ENCODE measurements at places on chromosomes 3 and 15.

DNA sequence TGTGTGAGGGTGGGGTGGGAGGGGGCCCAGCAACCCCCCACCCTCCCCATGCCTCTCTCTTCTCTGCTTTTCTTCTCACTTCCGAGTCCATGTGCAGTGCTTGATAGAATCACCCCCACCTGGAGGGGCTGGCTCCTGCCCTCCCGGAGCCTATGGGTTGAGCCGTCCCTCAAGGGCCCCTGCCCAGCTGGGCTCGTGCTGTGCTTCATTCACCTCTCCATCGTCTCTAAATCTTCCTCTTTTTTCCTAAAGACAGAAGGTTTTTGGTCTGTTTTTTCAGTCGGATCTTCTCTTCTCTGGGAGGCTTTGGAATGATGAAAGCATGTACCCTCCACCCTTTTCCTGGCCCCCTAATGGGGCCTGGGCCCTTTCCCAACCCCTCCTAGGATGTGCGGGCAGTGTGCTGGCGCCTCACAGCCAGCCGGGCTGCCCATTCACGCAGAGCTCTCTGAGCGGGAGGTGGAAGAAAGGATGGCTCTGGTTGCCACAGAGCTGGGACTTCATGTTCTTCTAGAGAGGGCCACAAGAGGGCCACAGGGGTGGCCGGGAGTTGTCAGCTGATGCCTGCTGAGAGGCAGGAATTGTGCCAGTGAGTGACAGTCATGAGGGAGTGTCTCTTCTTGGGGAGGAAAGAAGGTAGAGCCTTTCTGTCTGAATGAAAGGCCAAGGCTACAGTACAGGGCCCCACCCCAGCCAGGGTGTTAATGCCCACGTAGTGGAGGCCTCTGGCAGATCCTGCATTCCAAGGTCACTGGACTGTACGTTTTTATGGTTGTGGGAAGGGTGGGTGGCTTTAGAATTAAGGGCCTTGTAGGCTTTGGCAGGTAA is 8.1 kb downstream of the FAM131A start:
- DNase-seq, result no peak

DNA sequence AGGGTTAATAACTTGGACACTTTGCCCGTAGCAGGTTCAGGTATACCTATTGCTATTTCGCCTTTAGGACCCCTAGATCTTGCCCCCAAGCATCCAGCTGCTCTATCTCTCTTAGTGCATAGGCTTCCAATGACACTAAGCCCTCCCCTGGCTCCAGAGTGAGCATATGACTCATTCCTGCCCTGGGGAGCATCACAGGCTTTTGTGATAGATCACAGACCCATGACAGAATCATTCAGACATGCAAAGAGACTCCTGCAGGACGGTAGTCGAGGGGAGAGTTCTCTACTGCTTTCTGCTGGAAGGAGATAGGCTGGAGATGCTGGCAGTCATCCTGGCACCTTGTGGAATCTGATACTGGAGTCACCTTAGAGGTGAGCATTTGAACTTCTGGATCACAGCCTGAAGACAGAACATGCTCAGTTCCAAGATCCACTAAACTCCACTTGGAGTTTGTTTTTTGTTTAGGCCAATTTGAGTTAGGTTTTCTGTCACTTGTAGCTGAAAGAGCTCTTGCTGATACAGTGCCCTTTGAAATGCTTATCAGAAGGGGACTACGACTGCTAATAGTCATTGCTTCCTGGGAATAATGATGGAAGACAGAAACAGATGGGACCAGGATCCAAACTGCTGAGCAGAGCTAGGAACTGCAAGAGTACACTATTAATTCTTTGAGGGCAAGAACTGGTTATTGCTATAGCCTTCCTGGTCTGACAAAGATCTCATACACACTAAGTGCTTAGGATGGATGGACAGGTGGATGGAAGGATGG is 11.0 kb downstream of the LYSMD2 start:
- peak; percentile 15 for DNase-seq

- no peak for DNase-seq
Observed at GRCh38 chr15:88303395-88303794, 46.9 kb upstream of the NTRK3 start.

GRCh38 chr15:89307046-89307587 is 27.5 kb downstream of the POLG start:
- DNase-seq, result no peak

DNA sequence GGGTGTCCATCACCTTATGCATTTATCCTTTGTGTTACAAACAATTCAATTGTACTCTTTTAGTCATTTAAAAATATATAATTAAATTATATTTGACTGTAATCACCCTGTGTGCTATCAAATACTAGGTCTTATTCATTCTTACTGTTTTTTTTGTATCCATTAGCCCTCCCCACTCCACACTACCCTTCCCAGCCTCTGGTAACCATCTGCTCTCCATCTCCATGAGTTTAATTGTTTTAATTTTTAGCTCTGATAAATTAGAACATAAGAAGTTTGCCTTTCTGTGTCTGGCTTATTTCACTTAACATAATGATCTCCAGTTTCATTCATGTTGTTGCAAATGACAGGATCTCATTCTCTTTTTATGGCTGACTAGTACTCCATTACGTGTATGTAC is 16.8 kb downstream of the C3orf20 start:
- DNase-seq, result no peak

GRCh38 chr3:190941694-190942260 is 79.3 kb upstream of the GMNC start:
- no peak for DNase-seq

- no peak for DNase-seq
Observed at GRCh38 chr15:71409541-71409940, 294.3 kb downstream of the THSD4 start.

- no peak for DNase-seq
Observed at GRCh38 chr3:40615110-40615915, 90.6 kb downstream of the ZNF621 start.

GRCh38 chr15:91385311-91385710 is 285.3 kb downstream of the SV2B start:
- no peak for DNase-seq

DNA sequence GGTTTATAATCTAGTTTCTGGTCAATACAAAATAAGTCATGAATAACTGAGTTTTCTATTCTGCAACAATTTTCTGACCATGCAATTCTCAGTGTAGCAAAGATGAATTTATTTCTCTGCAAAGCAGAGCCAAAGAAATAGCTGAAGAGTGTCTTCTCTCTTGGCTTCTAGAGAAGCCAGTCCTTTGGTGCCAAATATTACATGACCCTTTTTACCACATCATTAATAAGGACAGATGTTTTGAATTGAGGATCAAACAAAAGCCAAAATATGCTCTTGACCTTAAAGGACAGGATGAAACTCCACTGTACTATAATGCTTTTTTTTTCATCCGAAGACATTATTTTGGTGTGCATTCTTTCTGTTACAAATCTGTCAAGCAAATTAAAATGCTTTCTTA is 40.2 kb upstream of the OSTN start:
- DNase-seq, result no peak

DNA sequence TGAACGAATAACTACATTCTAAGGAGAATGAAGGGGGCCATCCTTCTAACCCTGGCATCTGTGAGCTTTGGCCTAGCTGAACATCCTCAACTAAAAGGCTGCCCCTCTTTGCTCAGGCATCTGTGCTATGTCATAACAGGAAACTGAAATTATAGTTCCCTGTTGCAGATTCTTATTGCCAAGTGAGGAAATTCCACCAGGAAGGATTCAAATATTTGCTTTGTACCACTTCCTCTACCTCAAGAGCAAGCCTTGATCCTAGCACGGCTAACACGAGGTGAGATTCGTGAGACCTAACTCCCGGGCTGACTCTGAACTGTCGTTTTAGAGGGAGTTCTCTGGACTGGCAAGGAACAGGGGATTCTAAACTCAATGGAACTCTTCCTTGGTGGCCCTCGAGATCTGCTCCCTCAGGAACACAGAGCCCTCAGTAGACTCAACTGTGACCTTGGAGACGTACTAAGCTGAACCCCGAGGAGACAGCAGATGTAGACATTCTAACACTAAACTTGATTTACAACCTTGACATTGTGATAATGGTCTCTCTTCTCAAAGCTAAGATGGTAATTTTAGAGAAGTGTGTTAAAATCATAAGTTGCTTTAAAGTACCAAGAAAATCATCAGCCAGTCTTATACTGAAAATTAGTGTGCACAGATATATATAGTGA is 4.2 kb downstream of the SPG21 start:
- DNase-seq, result no peak

- DNase-seq, result no peak
Observed at GRCh38 chr3:179671747-179672242, 19.0 kb downstream of the USP13 start.

DNA sequence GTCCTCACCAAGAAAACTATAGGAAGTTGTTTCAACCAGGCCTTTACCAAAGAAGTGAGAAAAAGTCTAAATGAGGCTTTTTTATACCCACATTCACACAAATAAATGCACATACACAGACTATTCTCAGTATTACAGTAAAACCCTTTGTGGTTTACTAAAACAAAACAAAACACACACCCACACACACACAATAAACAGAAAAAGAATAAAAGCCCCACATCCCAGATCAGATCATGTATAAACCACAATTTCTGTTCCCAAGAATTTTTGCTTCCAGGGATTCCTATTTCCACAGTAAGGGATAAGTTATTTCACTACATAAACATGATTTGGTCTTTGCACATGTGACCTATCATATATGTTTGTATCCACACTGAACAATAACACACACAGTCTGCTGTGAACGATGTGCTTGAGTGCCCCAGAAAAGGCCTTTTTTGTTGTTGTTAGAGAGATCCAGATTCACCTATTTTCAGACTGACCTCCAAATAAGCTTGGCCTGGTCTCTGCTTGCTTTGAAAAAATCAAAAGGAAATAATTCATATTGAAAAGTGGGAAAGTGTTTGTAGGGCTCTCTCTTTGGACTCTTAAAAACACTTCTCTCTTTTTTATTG is 283.4 kb upstream of the ATP11B start:
- DNase-seq, result no peak

GRCh38 chr3:165440380-165440779 is 244.2 kb upstream of the SLITRK3 start:
- no peak for DNase-seq

DNA sequence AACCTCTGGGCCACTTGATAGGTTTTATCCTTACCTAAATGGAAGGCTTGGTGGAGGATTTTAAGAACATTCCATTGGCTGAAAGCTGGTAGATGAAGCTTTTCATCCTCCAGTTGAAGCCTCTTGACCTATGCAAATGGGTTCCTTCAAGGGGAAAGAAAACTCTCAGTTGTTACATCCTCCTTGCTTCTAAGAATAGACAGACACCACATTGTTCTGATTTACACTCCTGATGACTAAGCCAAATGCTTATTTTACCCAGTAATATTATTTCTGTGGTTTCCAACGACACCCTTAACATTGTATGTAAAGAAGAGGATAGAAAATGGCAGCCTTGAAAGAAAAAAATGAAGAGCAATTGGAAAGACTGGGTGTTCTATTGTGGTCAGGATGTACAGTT is 480.5 kb downstream of the OTOL1 start:
- DNase-seq, result no peak

GRCh38 chr3:127588806-127589577 is 1.5 kb downstream of the TPRA1 start:
- no peak for DNase-seq

GRCh38 chr3:80978216-80978969 is 783.1 kb downstream of the GBE1 start:
- DNase-seq, result no peak

DNA sequence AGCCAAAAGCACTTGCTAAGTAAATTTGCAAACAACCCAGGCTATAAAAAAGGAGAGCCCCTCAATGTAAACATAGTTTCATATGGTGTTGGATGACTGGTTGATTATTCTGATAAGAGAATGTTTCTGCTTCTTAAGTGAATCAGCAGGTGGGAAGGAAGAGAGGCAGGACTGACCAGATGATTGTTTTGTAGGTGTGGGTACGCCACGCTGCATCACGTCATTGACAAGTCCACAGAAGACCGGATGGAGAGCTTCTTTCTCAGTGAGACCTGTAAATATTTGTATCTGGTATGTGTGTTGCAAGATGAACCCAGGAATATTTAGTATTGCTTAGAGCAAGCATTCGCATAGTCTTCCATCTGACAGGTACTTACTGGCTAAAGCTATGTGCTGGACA is 23.4 kb downstream of the EDEM1 start:
- no peak for DNase-seq

DNA sequence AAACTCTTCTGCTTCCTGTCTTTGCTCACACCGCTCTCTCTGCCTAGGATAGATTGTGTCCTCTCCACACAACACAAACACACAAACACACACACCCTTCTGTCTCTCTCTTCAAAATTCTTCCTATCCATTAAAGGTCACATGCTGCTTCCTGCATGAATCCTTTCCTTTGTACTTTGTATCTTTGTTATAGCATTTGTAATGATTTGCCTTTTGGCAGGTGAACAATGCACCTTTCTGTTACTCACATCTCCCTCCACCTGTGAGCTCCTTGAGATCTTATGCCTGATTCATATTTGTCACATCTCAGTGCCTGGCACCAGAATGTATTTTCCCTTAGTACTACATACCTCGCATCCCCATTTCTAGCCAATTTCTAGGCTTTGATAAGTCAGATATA is 251.4 kb upstream of the UMPS start:
- no peak for DNase-seq

DNA sequence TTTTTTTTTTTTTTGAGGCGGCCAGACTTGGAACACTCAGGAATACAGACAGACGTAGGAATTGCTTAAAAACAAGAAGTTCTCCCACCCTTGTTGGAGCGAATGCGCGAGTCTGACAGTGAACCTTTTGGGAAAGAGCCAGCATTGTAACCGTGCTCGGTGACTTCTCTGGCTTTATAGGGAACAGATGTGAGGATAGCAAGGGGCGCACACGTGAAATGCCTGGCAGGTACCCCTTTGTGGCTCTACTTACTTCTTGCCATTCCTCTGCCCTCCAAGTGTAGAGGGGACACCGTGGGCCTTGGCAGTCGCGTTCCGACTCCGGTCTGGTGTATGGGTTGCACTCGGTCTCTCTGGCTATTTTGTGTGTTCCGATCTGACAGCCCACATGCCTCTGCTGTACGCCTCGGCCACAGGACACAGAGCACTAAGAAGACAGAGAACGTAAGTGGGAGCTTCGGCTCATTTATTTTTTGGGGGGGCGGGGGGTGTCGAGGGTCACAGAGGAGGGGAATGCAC is 126.4 kb downstream of the ADAMTS9 start:
- DNase-seq, result no peak

- no peak for DNase-seq
Observed at GRCh38 chr15:31264559-31265089, 62.0 kb upstream of the KLF13 start.
